ENCODE measurements at places on chromosomes 3 and 15.

- DNase-seq = no peak
These were observed 281.0 kb downstream of the KLF13 start for GRCh38 chr15:31607656-31608055.

GRCh38 chr3:77800893-77801292, 761.0 kb downstream of the ROBO2 start:
- no peak for DNase-seq

DNA sequence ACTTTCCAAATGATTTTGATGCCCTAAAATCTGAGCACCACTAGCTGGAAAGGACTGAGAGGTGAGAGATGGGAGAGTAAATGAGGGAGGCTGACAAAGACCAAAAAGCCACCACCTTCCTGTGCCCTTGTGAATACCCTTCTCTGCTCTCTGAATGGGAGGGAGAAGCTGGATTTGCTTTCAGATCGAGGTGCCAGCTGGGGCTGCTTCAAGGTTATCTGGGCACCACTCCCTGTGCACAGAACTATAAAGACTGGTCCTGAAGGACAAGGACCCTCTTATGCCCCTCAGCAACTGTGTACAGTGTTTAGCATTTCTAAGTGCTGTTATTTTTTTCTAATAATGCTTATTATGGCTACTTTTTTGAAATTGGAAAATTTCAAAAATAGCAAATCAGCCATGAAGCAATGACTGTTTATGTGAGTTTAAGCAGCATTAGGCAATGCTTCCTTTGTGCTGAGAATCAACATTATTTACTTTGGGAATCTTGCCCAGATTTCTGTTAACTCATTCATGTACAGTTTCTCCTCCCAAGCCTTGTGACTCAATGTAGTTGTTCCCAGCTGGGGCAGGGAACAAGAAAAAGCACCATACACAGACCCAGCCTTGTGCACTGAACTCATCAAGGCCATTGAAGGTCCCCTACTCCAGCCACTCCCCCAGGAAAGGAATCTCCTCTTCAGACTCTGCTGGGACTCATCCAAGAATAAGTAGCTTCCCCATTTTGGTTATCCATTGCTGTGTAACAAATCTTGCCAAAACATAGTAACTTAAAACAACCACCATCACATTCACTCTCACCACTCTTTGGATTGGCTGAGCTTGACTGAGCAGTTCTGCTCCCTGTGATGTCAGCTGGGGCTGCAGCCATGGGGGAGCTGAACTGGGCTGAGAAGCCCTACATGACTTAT, 37.3 kb upstream of the CDV3 start:
- DNase-seq = no peak

DNA sequence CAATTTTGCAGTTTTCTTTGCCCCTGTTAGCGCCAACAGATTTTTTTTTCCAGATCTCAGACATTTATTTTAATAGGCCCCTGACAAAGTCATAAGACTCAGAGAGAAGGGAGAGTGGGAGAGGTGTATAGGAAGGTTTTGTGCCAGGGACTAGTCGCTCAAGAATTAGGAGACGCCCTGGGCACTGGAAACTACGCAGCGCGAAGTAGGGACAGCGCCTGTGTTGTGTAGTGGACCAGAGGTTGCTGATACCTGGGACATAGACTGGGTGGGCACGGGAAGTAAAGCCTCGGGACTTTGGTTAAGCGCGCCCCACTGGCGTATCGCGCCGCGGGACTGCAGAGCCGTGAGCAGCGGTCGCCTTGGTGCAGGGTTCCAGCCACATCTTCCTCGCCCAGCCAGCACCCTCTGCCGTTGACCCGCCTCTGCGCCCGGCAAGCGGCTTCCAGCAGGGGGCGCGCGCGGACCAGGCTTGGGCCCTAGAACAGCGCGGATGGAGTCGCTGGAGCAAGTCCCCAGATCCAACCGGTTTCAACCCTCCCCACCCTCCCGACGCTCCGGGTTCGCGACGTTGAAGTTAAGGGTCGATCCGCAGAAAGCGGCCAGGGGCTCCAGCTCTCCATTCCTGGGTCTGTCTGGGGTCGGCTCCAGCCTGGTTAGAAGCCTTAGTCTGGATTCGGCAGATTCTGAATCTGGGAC, 3.0 kb upstream of the ISLR2 start:
- DNase-seq = peak; percentile 83

DNA sequence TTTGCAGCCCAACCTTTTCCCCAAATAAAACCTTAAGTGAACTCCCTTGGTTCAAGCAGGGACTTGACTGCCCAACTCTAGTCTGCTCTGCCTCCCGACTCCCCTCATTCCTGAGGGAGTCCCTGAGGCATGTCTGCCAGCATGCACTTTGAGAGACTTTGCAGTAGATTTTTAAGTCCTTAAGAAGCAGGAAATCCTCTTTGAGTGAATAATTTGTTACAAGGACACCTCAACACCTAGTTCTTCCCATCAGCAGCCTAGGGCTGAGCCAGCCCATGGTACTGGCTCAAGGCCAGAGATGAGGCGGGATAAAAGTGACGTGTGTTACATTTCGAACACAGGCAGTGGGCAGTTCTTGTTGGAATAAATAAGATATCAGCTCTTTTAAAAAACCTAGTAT, 204.3 kb upstream of the SLC2A2 start:
- DNase-seq = no peak

DNA sequence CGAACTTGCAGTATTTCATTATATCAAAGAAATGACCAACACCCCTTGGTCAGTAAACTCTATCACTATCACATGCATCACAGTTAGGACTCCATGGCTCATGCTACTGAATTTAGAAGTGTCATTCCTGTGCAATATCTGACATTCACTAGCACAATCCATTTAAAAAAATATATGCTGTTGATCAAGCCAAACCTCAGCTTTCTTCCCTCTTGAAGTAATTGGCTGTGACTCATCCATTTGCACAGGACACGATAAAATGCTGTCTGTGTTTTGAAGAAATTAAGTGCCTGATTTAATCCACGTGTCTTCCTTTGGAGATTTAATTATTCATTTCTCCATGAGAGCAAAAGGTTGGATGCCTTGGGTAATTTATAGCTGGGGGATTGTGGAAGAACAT, 38.9 kb downstream of the CPNE4 start:
- no peak for DNase-seq

- no peak for DNase-seq
These were observed 39.0 kb downstream of the RASA2 start for GRCh38 chr3:141525814-141526213.

DNA sequence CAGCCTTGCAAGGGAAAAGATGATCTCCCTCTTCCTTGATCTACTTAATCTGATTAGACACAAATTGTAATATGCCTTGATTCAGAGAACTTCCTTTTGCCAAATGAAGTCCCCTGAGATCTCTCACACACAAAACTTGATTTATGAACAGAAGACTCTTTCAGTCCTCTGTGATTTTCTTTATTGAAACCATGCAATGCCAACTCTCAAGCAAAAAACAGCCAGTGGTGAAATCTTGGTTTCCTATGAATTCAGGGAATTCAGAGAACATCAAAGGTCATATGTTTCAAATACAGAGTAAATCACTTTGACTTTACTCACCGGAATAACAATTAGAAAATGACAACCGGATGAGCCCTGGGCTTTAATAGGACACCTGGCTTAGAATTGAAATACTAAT, 211.7 kb downstream of the ABHD5 start:
- DNase-seq = no peak

- no peak for DNase-seq
These were observed 35.8 kb downstream of the MYH15 start for GRCh38 chr3:108474581-108474980.

GRCh38 chr3:117958027-117958426, 1076.6 kb downstream of the IGSF11 start:
- no peak for DNase-seq

DNA sequence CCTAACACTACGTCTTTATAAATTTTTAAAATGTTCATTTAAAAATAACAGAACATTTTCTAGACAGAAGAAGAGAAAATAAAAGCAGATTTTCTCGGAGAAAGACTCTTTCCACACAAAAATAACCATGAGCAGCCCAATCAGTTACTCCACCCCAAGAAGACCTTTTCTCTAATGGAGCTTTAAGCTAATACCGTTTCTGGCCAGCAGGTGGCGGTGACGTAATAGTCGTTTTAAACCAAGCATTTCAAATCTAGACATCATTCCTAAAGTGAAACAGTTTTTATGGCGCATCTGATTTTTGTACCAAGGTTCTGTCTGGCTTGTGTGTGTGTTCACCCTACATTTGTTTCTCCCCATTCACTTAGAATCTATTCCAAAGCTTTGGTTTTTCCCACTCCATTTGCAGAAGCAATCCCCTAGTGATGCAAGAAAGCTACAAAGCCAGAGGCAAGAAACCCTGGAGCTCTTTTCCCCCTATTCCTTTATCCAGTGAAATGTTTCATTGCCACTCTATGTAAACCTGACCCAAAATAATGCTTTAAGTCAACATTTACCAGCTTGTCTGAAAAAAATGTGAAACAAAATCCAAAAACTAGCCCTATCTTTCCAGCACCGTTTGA, 336.7 kb upstream of the IGF1R start:
- peak; percentile 62 for DNase-seq

Measured in activated T-cell treated with anti-CD3 and anti-CD28 coated beads for 1 hour (primary cell).